Activated CD4-positive, alpha-beta T cell treated with anti-CD3 and anti-CD28 coated beads, Interleukin-2, amount 50 U/mL, for 24 hours (primary cell): ENCODE measurements at places on chromosomes 11 and 22.

DNA sequence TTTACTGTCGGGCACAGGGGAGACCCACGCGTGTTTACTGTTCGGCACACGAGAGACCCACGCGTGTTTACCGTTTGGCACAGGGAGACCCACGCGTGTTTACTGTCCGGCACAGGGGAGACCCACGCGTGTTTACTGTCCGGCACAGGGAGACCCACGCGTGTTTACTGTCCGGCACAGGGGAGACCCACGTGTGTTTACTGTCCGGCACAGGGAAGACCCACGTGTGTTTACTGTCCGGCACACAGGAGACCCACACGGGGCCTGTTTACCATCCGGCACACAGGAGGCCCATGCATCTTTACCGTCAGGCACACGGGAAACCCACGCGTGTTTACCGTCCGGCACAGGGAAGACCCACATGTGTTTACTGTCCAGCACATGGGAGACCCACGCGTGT, 525.1 kb downstream of the BRD1 start:
- DNase-seq = no peak

GRCh38 chr22:46416891-46417580, 81.5 kb downstream of the TRMU start:
- no peak for DNase-seq

DNA sequence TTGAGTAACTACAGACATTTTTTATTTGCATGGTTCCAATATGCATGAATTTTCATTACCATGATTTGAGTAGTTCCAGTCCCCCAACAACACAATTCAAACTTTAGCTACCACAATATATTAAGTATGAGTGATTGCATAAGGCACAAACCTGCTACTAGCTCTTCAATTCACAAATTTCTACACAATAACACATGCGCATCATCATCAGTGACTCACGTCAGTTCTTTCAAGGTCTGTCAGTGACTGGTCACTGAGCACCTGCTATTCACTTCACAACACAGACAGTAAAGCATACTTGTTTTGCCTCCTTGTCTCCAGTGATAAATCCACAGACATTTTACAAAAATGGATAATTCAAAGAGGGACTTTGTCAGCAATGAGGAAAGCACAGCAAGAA, 435.1 kb upstream of the CCDC90B start:
- DNase-seq = no peak

- DNase-seq = no peak
Observed at GRCh38 chr11:96227244-96227643, 115.8 kb downstream of the MAML2 start.

DNA sequence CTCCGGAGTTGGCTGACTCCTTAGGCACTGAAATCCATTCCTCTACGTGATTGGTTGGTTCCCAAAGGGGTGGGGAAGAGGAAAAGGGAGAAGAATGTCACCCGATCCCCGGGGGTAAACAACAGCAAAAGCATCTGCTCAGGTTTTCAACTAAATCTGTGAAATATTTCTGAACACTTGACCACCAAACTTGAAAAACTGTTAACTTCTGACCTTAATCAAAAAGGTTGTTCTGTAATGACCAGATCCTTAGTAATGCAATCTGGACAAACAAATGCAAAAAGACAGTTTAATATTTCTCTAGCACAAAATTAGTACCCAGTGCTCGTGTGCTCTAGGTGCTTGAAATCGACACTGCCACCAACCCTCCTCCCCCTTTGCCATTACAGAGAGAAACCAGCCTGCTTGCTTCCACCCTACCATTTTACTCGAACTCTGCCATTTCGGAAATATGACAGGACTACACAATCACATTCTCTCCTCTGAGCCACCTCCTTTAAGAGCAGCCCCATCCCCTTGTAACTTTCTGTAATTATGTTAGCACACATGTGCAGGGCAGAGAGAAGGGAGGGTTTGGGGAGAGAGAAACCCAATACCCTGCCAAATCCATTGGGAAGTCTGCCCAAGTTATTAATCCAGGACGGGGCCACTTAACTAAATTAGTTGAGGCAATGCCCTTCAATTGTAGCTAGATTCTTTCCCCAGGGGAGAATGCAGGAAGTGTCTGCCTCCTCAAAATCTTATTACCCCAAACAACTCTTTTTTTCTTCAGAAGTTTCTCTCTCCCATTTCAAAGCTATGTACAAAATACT, 113.8 kb downstream of the RBFOX2 start:
- DNase-seq = no peak

DNA sequence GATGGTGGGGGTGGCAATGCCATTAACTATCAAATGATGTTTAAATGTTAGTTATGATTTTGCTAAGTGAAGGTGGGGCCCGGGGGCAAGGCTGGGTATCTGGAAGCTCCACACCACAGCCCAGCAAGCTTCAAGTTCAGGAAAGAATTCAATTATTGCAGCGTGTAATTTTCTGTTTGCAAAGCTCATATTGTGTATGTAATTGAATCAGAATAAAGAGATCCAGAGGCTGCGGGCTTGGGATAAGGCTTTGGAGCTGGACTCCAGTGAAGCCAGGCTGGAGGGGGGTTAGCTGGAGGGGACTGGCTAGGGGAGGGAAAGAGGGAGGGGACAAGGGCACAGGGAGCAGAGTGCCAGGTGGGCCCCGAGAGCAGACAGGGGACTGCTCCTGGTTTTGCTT, 557.1 kb upstream of the CADM1 start:
- DNase-seq = no peak

DNA sequence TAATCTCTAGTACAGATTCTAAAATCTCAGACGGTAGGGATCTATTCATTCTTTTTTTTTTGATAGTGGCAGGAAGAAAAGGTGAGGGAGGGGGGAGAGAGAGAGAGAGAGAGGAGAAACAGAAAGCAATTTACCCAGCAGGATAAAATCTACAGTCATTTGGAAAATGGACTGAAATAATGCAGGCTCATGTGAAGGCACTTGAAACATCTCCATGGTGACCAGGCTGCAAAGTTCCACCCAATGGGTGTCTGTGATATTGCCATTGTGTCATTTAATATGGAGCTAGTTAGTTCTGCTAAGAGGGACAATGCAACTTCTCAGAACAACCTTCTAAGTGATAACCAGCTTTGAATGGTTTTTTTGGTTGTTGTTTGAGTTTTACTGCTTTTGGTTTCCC, 165.2 kb upstream of the RAG2 start:
- no peak for DNase-seq

GRCh38 chr22:20526628-20527355, 19.4 kb downstream of the MED15 start:
- no peak for DNase-seq

GRCh38 chr22:36027579-36027934, 1.1 kb downstream of the RBFOX2 start:
- no peak for DNase-seq

DNA sequence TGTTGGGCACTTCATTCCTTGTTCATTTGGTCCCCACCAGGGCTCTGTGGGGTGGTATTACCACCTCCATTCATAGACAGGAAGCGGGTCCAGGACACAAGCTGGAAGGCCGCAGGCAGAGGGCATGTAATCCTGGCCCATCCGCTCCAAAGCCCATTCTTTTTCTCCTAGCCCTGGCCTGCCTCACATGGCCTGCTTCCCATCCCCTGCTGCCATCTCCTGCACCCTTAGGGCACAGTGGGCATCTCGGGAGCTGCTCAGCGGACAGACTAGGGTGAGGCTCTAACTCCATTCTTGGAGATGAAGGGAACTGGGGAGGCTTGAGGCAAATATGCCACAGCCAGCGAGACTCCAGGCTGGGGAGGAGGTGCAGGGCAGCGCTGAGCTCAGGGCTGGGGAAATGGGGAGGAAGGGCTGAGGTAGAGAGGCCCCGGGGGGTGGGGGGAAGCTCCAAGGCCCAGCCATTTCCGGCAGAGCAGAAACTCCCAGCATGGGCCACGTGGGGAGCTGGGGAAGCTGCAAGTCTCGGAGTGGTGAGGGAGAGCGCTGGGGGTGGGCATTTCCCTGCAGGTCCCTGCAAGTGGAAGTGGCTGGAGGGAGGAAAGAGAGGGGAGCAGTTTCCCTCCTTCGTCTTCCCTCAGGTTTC, 14.3 kb upstream of the BCL9L start:
- DNase-seq = no peak

DNA sequence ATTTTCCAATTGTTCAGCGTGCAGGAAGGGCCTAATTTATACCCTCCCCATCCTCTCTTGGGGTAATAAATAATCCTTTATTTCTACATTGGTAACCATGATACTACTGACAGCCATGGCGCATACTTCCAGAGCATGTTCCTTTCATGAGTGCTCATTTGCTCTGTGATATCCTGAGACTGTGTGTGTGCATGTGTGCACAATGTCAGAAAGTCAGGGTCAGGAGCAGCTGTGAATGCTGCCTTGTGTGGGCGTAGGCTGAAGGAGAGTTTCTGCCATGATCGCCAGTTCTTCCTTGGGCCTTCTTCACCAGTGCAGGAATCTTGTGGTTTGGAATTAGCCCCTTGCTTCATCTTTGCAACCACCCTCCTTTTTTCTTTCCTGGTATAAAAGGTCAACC, 10.2 kb downstream of the TUBA8 start:
- no peak for DNase-seq

DNA sequence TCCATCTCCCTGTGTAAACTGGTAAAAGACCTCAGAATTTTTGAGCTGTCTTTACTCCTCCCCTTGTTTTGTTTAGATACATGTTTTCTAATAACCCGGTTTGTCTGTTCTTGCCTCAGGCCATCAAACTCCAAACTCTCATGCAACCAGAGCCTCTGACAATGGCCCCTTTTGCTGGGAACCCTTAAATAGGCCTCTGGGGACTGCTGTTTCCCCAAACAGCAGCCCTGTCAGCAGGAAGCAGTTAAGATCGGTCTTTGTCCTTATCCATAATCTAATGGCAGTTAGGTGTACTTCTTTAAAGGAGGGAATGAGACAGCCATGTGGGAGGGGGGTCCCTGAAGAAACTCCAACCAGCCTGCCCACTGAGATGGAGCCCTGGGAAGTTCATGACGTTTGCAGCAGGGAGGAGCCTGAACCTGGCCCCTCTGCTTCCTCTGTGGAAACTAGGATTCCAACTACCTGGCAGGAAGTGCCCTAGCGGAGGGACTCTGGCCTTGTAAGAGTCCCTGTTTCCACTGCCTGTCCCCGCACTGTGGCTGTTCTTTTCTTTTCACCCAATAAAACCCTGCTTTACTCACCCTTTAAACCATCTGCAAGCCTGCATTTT, 1354.4 kb downstream of the LRRC4C start:
- no peak for DNase-seq
